ENCODE measurements at places on chromosomes 7 and 10. TPM values are rescaled to one million over a fixed set of nuclear protein-coding genes. Genes with fewer than 3 reads are reported as not detected.

- no peak for DNase-seq
- no peaks in the 10 kb centered on the region for H3K4me1 ChIP-seq
- H3K27ac ChIP-seq: no peak overlapping the region
- no peaks in the 10 kb centered on the region for H3K36me3 ChIP-seq
- H3K27me3 ChIP-seq: no peaks in the 10 kb centered on the region
Observed at GRCh38 chr10:7571981-7572380, 94.8 kb downstream of the ITIH5 start.

DNA sequence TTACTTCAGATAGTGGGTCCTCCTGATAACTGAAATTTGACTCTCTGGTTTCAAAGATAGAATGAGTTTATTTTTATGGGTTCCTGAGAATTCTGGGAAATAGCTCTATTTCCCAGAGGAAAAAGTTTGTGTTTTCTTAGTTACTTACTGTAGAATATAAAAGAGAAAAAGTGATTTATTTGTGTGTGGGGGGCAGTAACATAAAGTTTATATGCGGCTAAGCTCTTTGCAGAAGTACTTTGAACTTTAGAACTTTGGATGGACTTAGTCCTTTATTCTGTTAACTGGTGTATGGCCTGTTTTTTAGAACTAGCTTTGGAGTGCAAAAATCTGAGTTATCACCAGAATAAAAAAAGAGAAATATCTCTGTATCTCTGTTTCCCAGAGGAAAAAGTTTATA is 157.1 kb downstream of the BBS9 start:
- no peak for DNase-seq
- H3K36me3 ChIP-seq: no peaks in the 10 kb centered on the region
- no peak overlapping the region for H3K4me3 ChIP-seq
- no peak overlapping the region for H3K27ac ChIP-seq

DNA sequence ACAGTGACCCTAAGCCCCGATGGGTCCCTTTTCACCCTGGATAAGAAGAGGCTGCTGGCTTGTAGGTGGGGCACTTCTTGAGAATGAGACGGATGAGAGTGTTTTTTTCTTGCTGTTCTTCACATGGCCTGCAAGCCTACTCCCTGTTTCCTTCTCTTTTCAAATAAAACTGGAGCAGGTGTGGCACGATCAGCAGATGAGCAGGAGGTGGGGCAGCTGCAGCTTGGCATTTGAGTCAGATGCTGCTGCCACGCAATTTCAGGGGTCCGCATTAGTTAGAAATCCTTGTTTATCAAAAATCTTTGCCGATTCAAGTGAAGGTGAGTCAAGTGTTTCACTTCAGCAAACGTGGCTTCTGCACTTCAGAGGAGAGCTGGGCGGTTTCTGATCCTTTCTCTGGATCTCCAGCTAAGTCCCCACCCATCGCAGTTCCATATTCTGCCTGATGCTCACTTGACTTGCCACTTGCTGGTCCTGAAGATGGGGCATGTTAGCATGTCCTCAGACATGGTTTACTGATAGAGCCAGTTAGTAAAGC is 20.8 kb downstream of the WDFY4 start:
- H3K27me3 ChIP-seq: no peaks in the 10 kb centered on the region
- H3K36me3 ChIP-seq: no peaks in the 10 kb centered on the region
- no peak overlapping the region for H3K4me3 ChIP-seq
- no peak for DNase-seq
- H3K4me1 ChIP-seq: no peaks in the 10 kb centered on the region
- no peak overlapping the region for H3K27ac ChIP-seq

NKX6-2 gene
- not detected for total RNA-seq

DNA sequence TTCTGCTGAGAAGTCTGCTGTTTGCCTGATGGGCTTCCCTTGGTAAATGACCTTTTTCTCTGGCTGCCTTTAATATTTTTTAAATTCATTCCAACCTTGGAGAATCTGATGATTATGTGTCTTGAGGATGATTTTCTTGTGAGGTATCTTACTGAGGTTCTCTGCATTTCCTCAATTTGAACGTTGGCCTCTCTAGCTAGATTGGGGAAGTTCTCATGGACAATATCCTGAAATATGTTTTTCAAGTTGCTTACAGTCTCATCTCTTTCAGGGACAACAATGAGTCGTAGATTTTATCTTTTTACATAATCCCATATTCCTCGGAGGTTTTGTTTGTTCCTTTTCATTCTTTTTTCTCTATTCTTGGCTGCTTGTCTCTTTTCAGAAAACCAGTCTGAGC is 208.4 kb downstream of the KIF20B start:
- no peak for DNase-seq
- H3K4me1 ChIP-seq: no peaks in the 10 kb centered on the region
- H3K27me3 ChIP-seq: peaks cover 15% of the 10 kb centered on the region

TAS2R5 gene
- 0.67 TPM for total RNA-seq

DNA sequence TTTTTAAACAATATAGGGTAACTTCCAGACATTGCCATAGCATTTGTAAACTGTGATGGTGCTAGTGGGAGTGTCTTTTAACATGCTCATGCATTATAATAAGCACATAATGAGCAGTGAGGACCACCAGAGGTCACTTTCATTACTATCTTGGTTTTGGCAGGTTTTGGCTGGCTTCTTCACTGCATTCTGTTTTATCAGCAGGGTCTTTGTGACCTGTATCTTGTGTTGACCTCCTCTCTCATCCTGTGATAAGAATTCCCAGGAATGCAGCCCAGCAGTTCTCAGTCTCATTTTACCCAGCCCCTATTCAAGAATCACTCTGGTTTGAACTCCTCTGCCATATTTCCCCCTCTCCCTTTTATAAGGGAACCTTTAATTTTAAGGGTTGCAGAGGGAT is 91.3 kb downstream of the ZNF467 start:
- no peak overlapping the region for H3K4me3 ChIP-seq
- no peak overlapping the region for H3K27ac ChIP-seq
- H3K4me1 ChIP-seq: no peaks in the 10 kb centered on the region
- peaks cover 44% of the 10 kb centered on the region for H3K27me3 ChIP-seq
- DNase-seq: no peak

DNA sequence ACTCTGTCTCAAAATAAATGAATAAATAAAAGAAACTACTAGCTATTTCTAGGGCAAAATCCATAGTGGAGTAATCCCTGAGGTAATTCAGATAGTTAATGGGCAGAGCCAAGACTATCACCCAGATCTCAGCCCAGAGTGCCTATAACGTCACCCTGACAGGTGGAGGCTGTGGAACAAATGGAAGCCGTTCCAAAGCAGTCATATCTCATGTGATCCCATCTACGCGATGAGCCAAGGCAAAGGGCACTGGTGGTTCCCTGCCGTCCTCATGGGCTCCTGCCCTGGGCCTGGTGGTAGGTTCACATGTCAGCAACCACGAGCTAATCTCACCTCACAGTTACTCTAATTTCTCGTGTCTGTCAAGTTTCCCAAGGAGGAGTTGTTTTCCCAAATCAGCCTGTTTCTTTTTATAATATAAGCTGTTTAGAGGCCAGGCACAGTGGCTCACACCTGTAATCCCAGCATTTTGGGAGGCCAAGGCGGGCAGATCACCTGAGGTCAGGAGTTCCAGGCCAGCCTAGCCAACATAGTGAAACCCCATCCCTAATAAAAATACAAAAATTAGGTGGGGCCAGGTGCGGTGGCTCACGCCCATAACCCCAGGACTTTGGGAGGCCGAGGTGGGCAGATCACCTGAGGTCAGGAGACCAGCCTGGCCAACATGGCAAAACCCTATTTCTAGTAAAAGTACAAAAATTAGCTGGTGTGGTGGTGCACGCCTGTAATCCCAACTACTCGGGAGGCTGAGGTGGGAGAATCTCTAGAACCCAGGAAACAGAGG is 22.5 kb upstream of the ASCC1 start:
- peaks cover 26% of the 10 kb centered on the region for H3K36me3 ChIP-seq
- no peak overlapping the region for H3K27ac ChIP-seq
- DNase-seq: no peak

GAD2 gene
- total RNA-seq: not detected

Measured in activated T-helper 1 cell treated with anti-CD3 and anti-CD28 coated beads, Interleukin-12 subunit alpha, Interleukin-12 subunit beta, Interleukin-2, Interleukin-4 antibody, amounts not matched to agents 30 ng/mL and 10 ng/mL and 1 ng/mL, durations not matched to agents 14 hours and 24 hours and 36 hours (primary cell).